Heart right ventricle (tissue), 16 donors: ENCODE measurements at places on chromosomes 2 and 18. TPM values are rescaled to one million over a fixed set of nuclear protein-coding genes. Genes with fewer than 3 reads are reported as not detected.

SULT1C4 gene
- 1.7 TPM for polyA plus RNA-seq

KANSL1L gene
- polyA plus RNA-seq: 4.0 TPM

TUBA4B gene
- not detected for polyA plus RNA-seq

POTEI gene
- not detected for polyA plus RNA-seq

ICOS gene
- 0.01 TPM for polyA plus RNA-seq

IL1R1 gene
- 28.7 TPM for polyA plus RNA-seq

OSR1 gene
- polyA plus RNA-seq: 6.3 TPM

CENPA gene
- polyA plus RNA-seq: 0.25 TPM

ZAP70 gene
- polyA plus RNA-seq: 1.3 TPM

CTDP1 gene
- 9.9 TPM for polyA plus RNA-seq

RNF138 gene
- polyA plus RNA-seq: 5.4 TPM

GKN1 gene
- polyA plus RNA-seq: not detected

AAMP gene
- polyA plus RNA-seq: 33.4 TPM

STPG4 gene
- 0.06 TPM for polyA plus RNA-seq

HOXD12 gene
- polyA plus RNA-seq: not detected

DTNA gene
- 80.2 TPM for polyA plus RNA-seq

KLHL30 gene
- polyA plus RNA-seq: 9.8 TPM
